NCI-H1105 treated with DMSO at 0.1 percent for 48 hours (cell line): ENCODE measurements at places on chromosomes 1 and 21.

GRCh38 chr1:29626066-29626465, 389.7 kb downstream of the PTPRU start:
- no peak for DNase-seq

DNA sequence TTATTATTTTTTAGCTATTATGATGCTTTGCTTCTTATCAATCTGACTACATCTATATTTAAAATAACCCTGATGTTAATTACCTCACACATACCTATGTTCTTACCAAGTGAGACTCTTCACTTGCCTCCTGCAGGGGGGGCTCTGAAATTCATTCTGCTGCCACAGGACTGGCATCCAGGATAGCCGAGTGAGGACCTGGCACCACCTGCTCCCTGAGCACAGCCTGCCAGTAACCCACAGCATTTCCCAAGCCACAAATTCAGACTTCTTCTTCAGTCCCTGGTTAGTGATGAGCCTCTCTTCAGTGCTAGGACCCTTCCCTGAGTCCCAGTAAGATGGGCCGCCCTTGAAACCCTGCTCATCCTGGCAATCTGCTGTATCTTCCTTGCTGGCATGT, 296.5 kb upstream of the PLXNA2 start:
- DNase-seq: no peak

- no peak for DNase-seq
These were observed 28.3 kb downstream of the PDE4B start for GRCh38 chr1:65820983-65821382.

- no peak for DNase-seq
These were observed 115.7 kb upstream of the HIVEP3 start for GRCh38 chr1:42034426-42034825.

DNA sequence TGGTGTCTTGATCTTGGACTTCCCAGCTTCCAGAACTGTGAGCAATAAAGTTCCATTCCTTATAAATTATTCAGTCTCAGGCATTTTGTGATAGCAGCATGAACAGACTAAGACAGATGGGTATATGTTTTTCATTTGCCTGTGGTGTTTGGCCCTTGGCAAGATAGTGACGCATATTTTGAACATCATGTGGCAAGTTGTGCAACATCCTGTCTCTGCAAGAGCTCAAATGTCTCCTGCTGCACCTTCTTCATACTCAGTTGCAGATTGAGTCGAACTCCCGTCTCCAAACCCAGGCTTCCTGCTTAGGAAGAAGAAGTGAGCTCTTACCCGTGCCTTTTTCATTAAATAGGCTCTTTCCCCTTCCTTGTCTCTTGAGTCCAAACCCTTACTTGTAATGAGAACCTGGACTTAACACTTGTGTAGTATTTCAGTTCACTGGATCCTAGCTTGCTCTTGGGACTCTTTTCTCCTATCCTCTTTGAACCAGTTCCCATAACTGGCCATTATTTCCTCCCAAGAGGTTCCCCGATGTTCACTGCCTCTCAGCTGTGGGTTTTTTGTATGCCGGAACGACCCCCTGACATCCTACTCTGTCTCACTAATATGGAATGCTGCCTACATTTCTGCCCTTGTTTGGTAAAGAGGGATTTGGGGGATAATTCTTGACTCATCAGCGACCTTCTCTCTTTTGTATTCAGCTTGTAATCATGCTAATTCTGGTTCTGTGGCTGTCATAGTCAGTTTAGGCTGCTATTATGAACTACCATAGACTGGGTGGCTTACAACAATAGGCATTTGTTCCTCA, 125.0 kb upstream of the KCNK2 start:
- DNase-seq: no peak

- DNase-seq: no peak
These were observed 18.6 kb downstream of the TMEM81 start for GRCh38 chr1:205065666-205066065.

DNA sequence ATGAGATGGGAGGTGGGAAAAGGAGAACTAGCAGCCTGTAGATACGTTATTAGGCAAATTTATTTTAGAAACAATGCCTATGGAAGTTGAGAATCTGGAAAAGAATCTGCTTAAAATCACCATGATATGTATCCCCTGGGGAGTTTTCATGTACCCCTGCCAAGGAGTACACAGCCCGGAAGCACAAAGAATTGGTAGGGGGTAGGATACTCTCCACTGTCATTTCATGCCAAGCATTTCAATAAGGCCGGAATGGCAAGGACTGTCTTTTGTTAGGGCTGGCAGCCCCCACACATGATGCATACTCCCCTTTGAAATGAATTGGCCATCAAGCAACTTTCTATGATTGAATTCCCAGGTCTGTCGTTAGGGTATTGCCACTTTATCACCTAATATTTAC, 111.5 kb upstream of the APP start:
- no peak for DNase-seq

GRCh38 chr1:203026666-203027663, 674 bp downstream of the PPFIA4 start:
- DNase-seq: peak; percentile 42

GRCh38 chr1:90175490-90176167, 180.7 kb downstream of the ZNF326 start:
- no peak for DNase-seq
